ENCODE measurements at places on chromosomes 3 and 15.
A peak's percentile ranks its signal among the peaks of the same experiment; 100 is the strongest.

DNA sequence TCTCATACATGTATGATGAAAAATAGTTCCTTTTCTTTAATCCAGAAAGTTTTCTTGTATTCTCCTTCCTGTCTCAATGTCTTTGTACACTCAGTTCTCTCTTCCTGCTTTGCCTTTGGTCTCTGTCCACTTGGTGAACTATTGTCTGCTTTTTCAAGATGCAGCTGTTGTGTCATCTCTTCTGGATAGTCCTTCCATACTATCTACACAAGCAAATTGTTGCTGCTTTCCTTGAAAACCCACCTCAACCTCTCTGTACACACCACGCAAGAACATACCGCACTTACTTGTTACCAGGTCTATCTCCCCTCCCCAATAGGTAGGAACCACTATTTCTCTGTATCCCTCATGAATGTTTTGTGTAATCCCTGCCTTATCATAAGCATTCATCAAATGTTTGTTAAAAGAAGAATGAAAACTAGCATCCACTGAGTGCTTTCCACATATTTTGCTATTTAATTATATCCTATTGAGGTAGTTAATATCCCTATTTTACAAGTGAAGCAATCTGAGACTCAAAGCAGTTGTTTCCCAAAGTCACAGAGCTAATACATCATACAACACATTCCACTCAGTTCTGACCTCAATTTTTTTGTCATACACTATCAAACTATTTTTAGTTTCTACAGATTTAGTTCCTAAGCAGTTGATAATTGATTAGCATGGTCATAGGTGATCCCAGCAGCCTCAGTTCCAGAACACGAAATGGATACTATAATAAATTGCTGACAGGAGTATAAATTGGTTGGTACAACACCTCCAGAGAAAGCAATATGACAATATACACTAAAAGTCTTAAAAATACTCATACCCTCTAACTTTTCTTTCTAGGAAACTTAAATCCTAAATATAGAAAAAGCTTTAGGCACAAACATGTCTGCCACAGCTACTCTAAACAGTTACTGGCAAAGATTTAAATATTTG is 19.6 kb downstream of the HACL1 start:
- no peak for DNase-seq

DNA sequence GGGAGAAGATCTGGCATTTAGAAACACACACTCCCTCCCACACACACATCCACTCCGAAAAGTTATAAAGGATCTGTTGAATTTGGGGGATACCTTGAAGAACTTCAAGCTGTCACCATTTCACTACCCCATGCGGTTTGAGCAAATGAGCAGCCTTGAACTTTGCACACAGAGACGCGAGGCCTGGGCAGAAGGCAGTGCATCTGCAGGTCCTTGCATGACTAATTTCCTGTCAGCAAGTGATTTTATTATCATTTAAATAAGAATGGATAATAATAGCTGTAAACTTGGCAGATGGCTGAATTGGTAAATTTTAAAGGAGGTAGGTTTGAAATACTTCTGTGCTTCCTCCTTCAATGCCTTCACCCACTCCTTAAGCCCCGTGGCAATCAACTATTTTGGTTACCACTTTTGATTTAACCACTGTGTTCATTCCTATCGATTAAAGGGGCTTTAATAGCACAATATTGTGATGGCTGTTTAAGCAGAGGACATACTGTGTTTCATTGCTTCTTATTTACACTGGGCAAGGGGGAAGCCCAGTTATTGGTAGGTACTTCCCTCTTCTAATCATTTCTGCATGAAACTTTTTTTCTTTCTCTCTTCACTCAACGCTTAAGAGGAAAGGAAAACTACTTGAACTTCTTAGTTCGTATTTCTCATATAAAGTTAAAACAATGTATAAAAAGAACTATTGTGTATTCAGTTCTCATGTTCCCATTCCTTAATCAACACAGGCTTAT is 108.1 kb downstream of the ROBO2 start:
- DNase-seq: no peak

- no peak for DNase-seq
Measured at GRCh38 chr15:92889390-92890107, 10.6 kb upstream of the CHD2 start.

GRCh38 chr3:152436707-152437590 is 168.2 kb downstream of the MBNL1 start:
- DNase-seq: no peak

DNA sequence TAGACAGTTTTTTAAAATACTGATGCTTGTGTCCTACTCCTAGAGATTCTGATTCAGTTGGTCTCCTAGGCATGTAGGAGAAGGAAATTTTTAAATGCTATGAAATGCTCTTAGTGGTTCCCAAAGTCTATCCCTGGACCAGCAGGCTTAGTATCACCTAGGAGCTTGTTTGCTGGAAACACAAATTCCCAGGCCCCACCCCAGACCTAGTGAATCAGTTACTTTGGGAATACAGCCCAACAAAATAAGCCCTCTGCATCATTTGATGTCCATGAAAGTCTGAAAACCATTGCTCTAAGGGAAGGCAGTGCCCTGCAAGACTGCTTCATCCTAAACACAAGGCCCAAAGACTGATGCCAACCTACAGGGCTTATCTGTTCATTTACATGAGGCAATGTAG is 36.3 kb downstream of the CCNL1 start:
- DNase-seq: no peak

- DNase-seq: no peak
Measured at GRCh38 chr3:14502472-14502871, 37.7 kb downstream of the GRIP2 start.

GRCh38 chr3:135636596-135636995 is 328.9 kb upstream of the PPP2R3A start:
- DNase-seq: no peak

DNA sequence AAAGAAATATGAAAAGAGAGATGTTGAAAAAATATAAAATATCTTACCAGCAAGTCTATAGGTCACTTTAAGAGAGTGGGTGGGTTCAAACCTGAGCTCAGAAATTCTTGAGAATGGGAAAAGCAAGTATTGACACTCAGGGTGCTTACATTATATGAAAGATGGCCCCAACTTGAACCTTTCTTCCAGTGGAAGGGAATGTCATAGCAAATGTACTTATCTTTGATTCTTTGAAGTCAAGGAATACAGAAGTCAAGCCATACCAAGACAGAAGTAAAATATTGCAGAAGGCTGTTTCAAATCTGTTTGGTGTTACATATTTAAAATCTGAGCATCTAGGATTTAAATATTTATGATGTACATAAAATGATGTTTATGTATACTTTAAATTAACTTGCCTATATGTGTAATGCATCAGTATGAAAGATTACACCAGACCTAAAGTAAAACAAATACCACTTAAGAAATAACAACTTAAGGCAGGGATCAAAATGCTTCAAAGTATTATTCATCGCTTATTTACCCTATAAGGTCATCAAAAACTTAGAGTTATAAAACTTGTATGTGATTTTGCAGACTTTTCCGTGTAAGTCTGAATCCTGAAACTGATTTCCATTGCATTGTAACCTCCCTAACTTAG is 8.7 kb downstream of the MME start:
- DNase-seq: no peak

- no peak for DNase-seq
Measured at GRCh38 chr15:99584081-99584600, 18.4 kb downstream of the MEF2A start.

DNA sequence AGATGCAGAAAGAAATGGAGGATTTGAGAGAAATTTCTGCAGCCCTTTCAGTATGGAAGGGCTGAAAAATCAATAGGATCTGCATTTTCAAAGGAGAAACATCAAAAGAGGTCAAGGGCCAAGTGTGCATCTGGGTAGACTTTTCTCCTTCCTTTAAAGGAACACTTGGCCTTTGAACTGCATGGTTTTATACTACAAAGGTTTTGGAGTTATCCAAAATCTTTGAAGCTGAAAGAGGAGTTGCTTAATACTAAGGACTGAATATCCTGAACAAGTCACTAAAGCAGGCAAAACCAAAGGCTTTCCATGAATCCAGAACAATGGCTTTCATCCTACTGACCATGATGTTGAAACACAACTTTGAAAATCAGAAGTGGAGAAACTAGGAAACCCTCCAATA is 553.7 kb upstream of the LMCD1 start:
- DNase-seq: no peak

DNA sequence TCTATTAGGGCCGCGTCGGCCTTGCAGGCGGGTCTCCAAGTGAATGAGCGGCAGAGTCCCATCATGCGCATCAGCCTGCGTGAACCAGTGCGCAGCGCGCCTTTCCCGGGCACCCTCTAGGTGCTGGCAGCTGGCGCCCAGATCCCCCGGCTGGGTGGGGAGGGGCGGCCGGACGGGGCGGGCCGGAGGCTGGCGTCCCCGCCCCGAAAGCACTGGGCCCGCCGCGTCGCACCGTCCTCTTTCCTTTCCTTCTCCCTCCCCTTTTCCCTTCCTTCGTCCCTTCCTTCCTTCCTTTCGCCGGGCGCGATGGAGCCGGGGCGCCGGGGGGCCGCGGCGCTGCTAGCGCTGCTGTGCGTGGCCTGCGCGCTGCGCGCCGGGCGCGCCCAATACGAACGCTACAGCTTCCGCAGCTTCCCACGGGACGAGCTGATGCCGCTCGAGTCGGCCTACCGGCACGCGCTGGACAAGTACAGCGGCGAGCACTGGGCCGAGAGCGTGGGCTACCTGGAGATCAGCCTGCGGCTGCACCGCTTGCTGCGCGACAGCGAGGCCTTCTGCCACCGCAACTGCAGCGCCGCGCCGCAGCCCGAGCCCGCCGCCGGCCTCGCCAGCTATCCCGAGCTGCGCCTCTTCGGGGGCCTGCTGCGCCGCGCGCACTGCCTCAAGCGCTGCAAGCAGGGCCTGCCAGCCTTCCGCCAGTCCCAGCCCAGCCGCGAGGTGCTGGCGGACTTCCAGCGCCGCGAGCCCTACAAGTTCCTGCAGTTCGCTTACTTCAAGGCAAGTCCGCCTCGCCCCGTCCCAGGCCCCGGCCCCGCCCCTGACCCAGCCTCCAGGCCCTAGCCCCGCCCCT is at the start of gene CRTAP:
Gene CRTAP, plus strand, starts transcription at position 243 of the 850 bp plus-strand sequence. Its CDS starts 64 bp downstream, at position 307.
- DNase-seq: peak; percentile 87
